ENCODE measurements at places on chromosomes 5 and 9.

GRCh38 chr5:60843386-60843935 lies 608 bp downstream of the ELOVL7 start:
- DNase-seq: no peak

- no peak for DNase-seq
Measured at GRCh38 chr5:29972597-29972996, 1220.9 kb upstream of the CDH6 start.

DNA sequence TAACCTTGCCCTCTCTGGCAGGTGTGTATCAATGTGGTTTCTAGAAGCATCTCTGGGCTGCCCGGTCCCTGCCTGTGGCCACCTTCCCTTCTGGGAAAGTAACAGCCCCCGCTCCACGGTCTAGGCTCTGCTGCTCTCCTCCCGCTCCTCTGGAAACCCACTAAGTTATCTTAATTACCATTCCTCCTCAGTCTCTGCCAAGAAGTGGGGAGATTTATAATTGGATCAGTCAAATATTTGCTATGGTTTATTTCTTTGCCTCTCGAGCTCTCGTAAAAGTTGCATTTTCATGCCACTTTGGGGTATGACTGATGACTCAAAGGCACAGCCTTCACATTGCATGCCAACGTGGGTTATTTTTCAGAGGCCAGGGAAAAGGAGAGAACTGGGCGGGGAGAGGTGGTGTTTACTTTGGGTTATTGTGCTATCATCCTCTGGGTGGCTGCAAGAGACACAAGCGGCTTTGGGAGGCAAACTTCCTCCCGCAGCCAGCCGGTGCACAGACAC lies 205.3 kb upstream of the WWC1 start:
- no peak for DNase-seq

DNA sequence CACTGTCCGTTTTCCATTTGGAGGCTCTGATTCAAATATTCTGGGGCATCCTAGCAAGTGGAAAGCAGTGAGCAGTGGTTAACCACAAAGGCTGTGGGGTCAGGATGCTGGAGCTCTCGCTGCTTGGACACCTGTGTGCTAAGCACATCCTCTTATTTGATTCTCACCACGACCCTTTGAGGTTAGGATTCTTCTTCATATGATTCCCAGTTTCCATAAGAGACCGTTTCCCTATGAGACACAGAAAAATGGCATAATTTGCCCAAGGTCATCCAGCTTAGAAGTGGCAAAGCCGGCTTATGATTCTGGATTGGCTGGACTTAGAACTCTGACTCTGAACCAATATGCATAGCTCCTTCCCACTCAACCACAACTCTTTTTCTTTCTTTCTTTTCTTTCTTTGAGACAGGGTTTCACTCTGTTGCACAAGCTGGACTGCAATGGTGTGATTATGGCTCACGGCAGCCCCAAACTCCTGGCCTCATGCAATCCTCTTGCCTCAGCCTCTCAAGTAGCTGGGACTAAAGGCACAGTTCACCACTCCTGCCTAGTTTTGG lies 207.7 kb downstream of the TTLL11 start:
- no peak for DNase-seq

All from stimulated activated CD8-positive, alpha-beta memory T cell treated with anti-CD3 and anti-CD28 coated beads, Interleukin-15, amount 100 ng/mL, for 4 hours (primary cell).